ENCODE measurements at places on chromosomes 3 and 15. TPM values are rescaled to one million over a fixed set of nuclear protein-coding genes. Genes with fewer than 3 reads are reported as not detected.

The PCOLCE2 gene
- 0.50 TPM for total RNA-seq

The RBMS3 gene
- total RNA-seq, result 24.9 TPM

The CLDN18 gene
- total RNA-seq, result not detected

The LSAMP gene
- total RNA-seq, result not detected

The GLDN gene
- total RNA-seq, result not detected

The ACP3 gene
- total RNA-seq, result not detected

The SNAPC5 gene
- total RNA-seq, result 31.6 TPM

The SATB1 gene
- total RNA-seq, result 11.5 TPM

The KLHL6 gene
- total RNA-seq, result 6.9 TPM

The LYZL4 gene
- total RNA-seq, result not detected

The SNX22 gene
- total RNA-seq, result 0.16 TPM

The ZSCAN29 gene
- total RNA-seq, result 12.5 TPM

The SCN11A gene
- 0.06 TPM for total RNA-seq

The PIGZ gene
- 3.5 TPM for total RNA-seq

The ADIPOQ gene
- not detected for total RNA-seq
